ENCODE measurements at places on chromosomes 5 and 9.

DNA sequence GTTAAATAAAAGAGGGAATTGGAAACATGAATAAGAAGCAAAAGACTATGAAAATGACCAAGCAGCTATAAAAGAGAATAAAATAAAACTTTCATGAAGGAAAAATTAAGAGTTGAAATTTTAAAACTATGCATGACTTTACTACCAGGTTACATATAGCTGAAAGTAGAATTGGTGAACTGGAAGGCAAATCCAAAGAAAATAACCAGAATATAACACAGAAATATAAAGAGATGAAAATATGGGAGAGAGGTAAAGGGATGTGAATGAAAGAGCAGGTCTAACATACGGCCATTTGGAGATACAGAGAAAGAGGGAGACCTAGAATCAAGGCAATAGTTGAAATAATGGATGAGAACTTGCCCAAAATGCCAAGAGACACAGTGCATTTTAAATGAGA, 42.9 kb upstream of the TDRD7 start:
- DNase-seq = no peak

DNA sequence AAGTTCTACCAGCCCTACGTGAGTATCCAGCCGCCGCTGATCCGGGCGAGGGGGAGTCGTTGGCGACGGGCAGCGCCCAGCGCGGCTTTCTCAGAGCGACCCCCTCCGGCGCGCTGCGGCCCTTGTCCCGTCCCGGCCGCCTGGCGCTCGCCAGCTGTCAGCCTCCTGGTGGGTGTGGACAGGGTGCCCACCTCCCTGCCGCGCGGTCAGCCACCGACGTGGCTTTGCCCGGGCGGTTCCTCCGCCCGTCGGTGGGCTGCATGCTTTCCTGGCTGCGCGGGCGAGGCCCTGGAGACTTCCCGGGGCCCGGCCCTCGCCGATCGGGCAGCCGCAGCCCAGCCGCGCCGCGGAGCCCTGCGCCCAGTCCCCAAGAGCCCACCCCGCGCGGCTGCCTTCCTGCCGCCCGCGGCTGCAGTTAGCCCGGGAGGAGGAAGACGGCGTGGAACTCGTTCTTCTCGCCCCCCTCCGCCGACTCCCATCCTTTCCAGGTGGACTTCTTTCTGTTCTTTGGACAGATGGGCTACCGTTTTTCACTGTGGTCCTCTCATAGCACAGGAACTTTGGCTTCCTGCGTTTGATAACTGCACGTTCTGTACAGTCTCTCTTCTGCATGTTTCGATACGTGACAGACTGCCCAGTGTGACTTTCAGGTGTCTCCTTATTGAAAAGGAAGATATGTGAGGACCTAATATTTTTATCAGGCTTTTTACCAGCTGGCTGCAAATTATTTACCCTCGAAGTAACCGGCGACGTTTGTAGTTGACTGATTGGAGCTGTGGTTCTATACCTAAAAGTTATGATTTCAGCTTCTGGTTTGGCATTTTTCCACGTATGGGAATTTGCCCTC, 577 bp downstream of the AP3S1 start:
- no peak for DNase-seq

DNA sequence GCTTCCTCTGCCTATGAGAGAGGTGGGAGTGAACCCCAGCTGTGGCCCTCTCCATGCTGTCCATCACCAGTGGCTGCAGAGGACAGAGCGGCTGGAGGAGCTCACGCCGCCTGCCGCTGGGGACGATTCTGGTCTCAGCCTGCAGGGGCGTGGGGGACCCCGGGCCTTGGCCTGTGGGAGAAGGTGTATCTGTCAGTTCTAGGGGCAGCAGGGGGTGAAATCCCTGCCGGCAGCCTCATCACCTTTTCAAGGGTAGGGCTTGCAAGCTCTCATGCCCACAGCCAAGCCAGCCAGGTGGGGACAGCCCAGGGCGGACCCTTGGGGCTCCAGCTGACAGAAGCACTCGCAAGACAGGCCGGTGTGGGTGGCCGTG, 80.2 kb downstream of the TSPAN17 start:
- no peak for DNase-seq

DNA sequence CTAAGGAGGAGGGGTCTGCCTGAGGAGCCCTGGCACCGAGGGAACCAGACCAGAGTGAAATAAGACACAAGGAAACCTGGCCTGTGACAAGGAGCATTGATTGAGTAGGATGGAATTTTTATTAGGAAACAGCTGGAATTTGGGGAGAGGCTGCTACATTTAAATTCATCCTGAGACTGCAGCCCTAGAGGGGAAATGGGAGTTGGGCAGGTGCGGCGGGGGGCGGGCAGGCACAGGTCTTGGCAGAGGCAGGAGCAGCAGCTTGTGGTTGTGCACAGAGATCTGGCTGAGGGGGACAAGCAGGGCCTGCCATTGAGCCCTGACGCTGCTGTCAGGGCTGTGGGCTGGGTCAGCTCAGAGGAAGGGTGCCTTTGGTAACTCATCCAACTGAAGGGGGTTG, 71.6 kb downstream of the PCDH1 start:
- DNase-seq = no peak

DNA sequence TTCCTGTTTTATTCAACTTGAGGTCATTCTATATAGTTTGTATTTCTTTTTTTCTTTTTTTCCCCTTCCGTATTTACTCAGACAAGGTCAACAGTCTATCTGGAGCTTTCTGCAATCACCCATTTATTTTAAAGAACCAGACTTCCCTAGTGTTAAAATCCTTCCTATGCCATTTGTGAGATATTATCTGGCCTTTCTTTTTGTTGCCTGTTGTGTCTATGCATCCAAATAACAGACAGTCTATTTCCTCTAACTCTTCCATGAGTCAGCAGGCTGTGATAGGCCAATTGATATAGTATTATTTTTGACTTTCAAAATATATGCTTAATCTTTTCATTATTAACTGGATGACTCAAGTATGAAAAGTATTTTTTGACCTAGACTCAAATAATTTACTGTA, 291.2 kb upstream of the PTPRD start:
- DNase-seq = no peak

GRCh38 chr9:137218754-137219271, 3.2 kb downstream of the RNF208 start:
- DNase-seq = no peak

DNA sequence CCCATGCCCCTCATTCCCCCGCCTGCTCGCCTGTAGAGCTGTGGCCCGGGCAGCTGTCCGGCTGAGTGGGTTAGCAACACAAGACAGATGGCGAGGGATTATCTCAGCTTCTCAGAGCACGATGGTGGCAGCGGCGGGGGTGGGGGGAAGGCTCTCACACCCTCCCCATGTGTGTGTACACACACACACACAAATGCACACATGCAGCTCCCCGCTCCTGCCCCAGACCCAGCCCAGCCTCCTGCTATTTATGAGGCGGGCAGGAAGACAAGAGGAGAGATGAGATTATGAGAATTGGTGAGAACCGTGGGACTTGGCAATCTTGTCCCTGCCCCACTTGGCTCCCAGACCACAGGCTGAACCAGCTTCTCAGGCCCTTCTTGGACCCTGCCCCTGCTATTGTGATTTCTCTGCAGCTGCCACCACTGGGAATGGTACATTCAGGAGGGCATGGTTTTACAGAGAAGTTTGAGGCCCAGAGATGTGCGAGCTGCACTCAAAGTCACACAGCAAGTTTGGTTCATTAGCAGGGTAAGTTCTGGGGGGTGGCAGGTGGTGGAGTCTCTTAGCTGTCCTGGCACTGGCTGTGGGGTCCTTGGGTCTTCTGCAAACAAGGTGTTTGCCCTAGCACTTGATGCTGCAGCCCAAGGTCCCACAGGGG, 51.0 kb upstream of the PSD2 start:
- DNase-seq = no peak

DNA sequence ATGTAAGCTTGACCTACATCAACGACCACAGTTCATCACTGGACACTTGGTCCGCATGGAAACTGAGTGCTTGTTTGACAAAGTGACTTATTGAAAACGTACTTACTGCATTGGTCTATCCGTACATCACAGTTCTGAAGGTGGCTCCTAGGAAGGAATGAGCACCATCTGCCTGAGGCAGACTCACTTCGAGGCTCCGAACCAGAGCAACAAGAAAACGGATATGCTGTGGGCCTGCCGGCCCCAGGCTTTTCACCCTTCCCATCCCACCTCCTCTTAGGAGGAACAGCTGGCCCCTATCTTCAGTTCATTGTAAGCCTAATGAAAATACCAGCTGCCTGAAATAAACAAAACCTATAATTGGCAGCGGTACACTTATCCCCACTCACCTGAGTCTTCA, 67.2 kb upstream of the TSLP start:
- no peak for DNase-seq
